ENCODE measurements at places on chromosomes 3 and 15.

GRCh38 chr3:148789146-148789545 is 38.5 kb upstream of the CPB1 start:
- no peak for DNase-seq

GRCh38 chr3:64674591-64675076 is 13.2 kb downstream of the ADAMTS9 start:
- DNase-seq: no peak

- DNase-seq: no peak
These were observed 22.6 kb upstream of the C3orf70 start for GRCh38 chr3:185175370-185175987.

GRCh38 chr3:78809966-78810365 is 957.8 kb downstream of the ROBO1 start:
- no peak for DNase-seq

- no peak for DNase-seq
These were observed 22.1 kb downstream of the TYRO3 start for GRCh38 chr15:41581110-41581509.

Measured in MCF 10A (cell line).